ENCODE measurements at places on chromosomes 12 and 14.

DNA sequence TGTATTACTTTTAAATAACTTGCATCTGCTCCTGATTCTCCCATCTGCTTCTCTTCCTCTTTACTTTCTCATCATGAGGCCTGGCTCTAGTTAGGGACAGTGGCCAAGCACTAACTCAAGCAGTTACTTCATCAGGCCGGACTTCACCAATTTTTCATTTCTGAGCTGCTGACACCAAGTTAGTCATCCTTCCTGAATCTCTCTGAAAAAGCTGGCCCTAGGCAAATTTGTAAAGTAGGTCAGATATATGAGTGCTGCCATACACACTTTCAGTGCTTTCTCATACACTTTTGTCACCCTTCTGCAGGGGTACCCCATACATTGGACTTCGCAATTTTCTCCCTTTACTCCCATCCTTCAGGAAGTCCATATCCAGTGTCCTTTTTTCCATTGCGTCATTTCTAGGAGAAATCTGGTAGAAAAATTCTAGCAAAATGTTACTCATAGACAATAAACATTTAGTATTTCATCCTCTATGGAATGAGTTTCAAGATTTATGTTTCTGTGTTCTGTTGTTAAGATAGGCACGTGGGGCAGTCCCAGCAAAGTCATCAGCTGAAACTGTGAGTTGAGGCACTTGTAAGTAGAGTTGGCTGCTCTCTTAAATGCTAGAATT is 276.8 kb upstream of the TMPO start:
- no peak for DNase-seq

GRCh38 chr12:125104982-125105381 is 39.7 kb downstream of the AACS start:
- DNase-seq: no peak

DNA sequence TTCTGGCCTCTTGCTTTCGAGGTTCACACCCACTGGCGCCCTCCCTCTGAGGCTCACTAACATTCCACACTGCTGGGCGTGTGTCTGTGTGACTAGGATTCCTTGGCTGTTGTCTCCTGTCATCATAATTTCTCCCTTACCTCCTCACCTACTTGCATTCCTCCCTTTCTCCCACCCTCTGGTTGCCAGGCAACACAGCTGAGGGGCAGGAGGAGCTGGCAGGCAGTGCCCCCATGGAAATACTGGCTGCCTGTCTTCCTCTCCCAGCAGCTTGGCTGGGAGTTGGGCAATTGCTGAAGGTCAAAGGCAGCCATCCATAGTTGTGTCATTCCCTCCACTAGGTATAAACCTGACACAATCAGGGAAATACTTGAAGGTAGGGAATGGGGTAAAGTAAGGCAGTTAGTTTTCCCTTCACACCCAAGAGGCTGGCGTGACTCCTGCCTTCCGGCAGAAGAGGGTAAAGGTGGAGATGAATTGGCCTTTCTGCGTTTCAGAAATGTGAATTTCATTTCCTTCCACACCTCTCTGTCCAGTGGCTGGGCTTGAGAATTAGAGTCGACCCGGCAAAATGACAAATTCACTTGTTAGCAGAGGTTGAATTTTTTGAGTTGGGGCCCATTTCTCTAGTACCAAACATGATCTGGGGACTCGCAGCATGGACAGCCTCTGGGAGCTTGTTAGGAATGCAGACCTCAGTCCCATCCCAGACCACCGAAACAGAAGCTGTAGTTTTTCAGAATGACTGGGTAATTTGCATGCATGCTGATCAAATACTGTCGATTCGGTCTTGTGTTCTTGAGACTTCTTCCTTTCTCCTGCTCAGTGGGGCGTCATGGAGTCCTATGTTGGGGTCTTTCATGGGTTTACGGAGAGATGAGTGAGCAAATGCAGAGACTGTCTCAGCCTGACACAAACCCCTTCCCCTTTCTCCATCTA is 24.3 kb upstream of the EMP1 start:
- DNase-seq: peak; percentile 86

DNA sequence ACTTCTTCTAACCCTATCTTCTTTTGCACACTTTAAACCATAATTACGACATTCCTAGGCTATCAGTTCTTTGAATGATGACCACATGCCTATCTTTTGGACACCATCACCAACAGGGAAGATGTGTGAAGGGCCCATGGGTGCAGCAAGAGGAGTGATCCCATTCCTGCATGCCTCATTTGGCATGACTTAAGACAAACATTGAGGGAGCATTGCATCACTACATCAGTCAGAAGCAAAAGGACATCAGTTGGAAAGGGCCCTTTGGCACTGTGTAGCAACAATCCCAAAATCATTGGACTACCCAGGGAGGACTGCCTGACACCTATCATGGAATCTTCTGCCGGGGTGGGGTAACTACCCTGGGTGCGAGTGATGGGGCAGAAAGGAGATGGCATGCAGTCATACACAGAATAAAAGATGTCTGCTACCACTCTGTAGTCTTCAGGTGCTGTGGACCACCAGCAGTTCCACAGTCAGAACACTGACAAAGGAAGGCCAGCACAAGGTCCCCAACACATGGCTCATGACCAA is 10.7 kb upstream of the TMBIM6 start:
- DNase-seq: no peak

GRCh38 chr12:52226446-52226845 is 6.6 kb upstream of the KRT7 start:
- DNase-seq: no peak

DNA sequence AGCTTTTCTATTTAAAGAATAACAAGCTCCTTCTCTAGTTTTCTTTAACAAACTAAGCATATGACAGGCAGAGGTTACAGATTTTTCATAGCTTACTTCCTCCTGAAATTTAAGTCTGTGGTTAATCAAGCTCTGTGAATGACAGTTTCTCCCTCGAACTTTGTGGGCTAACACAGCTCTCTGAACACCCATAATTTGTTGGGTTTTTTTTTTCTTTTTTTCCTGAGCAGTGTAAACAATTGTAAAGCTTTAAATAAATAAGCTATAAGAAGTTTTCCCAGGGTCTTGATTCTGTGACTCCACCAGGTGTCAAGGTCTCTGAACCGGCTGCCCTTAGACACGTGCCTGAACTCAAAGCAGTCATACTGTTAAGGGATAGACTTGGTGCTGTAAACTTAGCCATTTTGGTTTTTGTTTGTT is 128.1 kb upstream of the AMIGO2 start:
- no peak for DNase-seq

DNA sequence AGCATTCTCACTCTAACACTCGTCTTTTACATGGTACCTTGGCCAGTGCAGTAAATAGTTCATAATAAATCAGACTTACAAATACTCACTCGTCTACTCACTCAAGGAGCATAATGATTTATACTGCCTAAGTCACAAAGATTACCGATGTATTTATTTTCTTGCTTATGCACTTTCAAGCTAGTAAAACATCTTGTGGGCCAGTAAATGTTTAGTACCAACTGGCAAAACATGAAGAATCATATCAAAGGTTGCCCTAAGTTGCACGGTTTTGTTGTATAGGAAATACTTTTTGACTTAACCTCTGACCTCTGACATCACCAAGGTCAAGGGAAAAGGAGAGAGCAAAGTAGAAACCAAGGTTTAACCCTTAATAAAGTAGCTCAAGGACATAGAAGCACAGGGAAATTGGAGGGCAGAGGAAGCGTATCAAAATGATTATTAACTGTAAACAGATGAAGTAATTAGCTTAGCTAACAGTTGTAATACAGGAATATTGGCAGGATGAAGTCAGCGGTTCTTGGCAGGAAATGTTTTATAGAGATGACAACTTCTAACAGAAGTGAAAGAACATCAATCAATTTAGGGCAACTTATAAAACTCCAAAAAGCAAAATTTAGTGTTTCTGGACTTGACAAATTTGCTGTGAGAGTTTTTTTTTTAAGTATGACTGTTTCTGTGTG is 131.9 kb downstream of the HMGA2 start:
- DNase-seq: no peak

GRCh38 chr14:103738701-103739451 is 23.3 kb downstream of the ZFYVE21 start:
- DNase-seq: no peak

- DNase-seq: no peak
These were observed 75.2 kb upstream of the RPH3A start for GRCh38 chr12:112716099-112717093.

DNA sequence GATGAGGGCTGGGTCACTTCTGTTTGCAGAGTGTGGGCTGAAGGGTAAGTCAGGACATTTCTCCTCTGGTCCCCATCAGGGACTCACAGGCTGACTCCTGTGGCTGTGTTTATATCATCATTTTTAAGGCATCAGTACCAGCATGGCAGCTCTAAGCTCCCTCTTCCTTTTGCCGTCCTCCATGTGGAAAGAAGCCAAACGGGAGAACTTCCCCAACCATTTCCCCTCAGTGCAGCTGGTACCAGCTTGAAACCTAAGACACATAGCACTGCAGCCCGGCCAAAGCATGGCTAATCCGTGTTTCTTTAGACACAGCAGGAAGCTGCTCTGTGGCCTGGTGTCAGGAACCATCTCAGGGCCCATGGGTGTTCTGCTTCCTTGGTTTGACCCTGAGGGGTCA is 31.9 kb upstream of the ATP2A2 start:
- DNase-seq: no peak

All from epithelial cell of proximal tubule (primary cell).